NCI-H187 treated with DMSO at 0.1 percent for 48 hours (cell line): ENCODE measurements at places on chromosomes 6 and 20.

GRCh38 chr6:107657755-107658461, 166.2 kb downstream of the SCML4 start:
- no peak for DNase-seq

DNA sequence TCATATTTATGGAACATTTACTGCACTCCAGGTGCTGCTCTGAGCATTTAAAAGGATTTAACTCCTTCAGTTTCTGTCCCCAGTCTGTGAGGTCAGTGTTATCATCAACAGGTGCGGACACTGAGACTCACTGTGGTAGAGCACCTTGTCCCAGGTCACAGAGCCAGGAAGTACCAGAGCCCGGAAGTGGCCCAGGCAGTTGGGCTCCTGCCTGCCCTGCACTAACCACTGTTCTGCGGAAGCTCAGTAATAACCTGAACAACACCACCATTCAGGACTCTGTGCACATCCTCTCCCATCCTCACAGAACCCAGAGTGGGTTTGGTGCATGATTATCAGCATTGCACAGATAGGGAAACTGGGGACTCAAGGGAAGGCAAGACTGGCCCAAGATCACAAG, 16.8 kb upstream of the SIRPG start:
- no peak for DNase-seq

DNA sequence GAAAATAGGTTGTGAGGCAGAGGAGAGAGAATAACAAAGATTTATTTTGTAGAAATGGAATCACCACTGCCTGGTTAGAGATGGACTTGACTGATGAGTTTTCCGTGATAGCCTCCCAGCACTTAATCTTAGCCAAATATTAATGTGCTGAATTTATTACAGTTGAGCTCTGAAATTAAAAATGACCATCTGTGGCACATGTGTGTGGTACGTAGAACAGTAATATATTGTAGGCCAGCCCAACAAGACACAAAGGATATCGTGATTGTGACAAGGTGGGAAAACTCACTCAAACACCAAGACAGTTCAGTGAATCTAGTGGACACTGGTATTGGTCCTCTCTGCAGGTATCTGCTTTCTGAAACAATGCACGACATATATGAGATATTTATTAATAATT, 119.4 kb downstream of the HAO1 start:
- DNase-seq: no peak

DNA sequence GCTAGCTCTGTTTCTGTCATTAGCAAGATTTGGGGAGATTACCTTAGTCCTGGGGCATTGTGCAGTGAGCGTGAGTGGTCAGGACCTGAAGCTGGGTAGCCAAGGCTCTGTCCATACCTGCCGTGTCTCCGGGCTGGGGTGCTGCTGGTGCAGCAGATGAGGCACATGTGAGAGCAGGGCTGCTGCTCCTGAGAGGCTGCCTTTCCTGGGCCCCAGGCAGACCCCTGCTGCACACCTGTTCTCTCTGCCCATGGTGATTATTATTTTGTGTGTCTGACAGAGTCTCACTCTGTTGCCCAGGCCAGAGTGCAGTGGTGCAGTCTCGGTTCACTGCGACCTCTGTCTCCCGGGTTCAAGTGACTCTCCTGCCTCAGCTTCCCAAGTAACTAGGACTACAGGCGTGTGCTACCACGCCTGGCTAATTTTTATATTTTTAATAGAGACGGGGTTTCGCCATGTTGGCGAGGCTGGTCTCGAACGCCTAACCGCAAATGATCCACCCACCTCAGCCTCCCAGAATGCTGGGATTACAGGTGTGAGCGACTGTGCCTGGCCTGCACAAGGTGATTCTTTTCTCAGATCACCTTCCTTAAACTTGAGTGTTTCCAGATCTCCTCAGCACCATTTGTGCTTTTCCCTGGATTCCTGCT, 36.8 kb upstream of the IRF4 start:
- DNase-seq: no peak

DNA sequence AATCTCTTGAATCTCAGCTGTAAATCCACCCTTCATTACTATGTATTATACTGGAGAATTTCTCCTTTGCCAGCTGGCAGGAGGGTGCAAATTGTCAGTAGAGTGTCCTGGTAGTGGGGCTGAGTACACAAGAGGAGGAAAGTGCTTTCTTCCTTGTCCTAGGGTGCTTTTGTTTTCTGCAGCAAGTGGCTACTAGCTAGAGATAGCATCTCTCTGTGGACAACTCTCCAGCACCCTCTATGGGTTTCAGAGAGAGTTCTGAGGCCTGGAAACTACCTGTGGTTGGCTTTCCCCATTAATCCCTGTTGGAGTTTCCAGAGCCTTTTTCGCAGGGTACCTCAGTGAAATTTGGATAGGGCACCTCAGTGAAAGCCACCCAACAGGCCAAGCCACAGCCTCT, 422.5 kb upstream of the RGS17 start:
- DNase-seq: no peak

DNA sequence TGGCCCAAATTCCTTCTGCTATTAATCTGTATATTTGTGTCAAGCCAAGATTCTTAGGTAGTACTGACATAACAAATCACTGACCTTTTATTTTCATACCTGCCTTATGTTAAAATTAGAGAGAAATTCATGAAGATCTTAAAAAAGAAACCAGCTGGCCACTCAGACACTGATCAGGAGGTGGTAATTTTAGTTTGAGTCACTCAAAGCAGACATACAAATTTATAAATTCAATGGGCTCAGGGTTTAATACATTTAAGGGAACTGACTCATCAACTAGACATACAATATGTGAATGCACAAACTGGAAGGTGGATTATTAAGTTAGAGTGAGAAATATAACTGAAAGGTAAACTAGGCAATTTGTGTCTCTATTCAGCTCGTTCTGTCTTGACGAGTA, 711.9 kb upstream of the EYS start:
- DNase-seq: no peak

GRCh38 chr20:25389401-25389857, 1.2 kb downstream of the ABHD12 start:
- DNase-seq: no peak

GRCh38 chr6:52024451-52025068, 62.9 kb downstream of the PKHD1 start:
- DNase-seq: no peak

DNA sequence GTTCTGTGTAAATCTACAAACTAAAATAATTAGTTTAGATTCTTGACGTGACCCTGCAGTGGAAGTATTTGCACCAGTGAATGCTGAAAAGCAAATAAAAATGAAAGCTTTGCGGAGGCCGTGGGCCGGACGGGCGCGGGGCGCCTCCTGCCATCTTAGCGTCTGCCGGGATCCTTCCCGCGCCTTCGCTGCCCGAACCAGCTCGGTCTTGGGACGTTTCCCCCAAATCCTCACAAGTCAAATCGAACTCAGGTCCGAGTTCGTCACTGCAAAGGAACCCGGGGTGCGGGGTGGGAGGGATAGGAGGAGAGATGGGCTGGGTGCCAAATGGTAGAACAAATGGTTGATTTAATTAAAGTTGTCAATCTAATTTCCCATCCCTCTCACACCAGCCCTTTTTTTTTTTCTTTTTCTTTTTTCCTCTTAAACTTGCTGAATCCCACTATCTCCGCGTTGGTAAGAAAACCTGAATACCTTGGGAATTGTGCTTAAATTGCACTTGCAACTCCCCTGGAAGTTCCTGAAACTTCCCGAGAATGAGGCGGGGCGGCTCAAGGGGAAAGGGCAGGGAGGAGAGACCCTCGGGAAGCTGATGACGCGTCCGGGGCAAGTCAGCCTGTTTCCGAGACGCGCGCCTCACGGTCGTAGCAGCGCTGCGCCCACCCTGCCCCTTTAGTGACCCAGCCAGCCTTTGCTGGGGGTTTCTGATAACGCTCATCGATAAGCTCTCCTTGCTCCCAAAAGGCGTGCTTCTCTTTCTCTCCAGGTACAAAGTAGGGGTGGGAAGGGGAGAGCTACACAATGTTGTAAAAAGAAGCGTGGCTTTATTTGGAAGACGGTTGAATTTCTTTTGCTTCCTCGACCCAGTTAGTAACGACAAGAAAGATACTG, 1.8 kb downstream of the GJA1 start:
- DNase-seq: no peak

- no peak for DNase-seq
These were observed 281.3 kb downstream of the BMP7 start for GRCh38 chr20:56985066-56985685.

DNA sequence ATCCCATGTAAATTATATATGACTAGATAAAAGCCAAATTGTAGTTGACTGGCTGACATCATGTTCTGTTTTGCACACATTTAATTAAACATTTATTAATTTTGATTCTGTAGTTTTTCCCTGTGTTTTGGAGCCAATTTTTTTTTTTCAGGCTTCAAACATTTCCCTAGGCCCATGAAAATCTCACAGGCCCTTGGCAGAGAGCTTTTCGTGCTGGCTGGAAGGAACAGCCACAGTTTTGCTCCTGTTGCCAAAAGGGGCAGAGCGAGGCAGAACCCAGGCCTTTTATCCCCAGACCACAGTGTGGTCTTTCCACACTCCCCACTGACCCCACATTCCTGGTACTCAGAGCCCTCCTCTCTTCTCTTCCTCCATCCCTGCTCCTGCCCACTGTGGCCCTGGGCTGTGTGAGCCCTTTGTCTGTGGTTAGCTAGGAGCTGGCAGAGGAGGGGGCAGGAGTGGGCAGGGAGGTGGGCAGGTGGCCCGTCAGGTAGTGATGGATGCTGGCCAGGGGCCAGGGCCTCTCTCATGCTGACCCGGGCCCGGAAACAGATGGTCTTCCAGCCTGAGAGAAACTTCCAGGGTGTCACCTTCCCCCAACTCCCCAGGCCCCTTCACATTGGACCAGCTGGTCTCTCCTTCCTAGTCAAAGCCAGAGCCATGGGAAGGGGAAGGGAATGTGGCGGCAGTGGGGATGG, 19.4 kb upstream of the CCM2L start:
- DNase-seq: no peak

DNA sequence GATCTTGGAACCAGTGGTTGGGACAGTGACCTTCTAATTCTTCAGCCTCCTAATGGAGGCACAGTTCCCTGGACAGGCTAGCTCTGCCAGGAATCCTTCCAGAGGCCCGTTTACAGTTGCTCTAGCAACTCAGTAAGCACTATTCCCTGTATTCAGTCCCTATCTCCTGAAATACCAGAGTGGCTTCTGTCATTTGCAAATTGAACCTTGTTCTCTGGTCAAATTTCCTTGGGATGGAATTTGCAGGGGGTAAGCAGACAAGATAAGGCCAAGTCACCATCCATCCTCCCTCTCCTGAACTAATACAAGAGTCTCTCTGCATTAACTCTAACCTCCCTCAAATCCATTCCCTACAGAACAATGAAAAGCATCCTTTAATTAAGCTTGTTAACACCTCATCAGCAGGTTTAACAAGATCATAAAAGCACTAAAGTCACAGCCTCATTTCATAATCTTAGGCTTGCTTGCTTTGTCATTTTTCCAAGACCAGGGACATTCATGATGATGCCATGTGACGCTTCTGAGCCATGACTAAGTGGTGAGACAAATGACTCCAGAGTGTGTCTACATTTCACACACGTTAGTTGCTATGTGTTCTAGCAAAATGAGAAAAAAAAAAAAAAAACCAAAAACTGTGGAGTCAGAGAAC, 37.1 kb downstream of the SLC22A23 start:
- DNase-seq: no peak

GRCh38 chr6:27237089-27237803, 10.3 kb upstream of the PRSS16 start:
- DNase-seq: no peak

- DNase-seq: no peak
These were observed 135.9 kb downstream of the KHDRBS2 start for GRCh38 chr6:62150048-62150663.

DNA sequence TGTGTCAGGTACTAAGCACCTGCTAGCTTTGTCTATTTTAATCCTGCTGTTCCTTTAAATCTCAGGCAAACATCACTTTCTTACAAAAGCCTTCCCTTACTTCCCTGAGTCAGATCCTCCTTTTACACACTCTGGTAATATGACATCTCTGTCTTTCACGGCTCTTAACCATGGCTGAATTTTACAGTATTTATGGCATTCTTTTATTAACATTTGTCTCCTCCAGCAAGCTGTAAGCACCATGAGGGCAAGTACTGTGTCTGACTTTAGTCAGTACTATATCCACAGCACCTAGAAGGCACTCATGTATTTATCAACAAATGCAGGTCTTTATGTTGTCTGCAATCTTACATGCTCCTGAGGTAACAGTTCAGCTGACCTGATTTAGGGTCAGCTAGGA, 33.7 kb upstream of the HBS1L start:
- DNase-seq: no peak

DNA sequence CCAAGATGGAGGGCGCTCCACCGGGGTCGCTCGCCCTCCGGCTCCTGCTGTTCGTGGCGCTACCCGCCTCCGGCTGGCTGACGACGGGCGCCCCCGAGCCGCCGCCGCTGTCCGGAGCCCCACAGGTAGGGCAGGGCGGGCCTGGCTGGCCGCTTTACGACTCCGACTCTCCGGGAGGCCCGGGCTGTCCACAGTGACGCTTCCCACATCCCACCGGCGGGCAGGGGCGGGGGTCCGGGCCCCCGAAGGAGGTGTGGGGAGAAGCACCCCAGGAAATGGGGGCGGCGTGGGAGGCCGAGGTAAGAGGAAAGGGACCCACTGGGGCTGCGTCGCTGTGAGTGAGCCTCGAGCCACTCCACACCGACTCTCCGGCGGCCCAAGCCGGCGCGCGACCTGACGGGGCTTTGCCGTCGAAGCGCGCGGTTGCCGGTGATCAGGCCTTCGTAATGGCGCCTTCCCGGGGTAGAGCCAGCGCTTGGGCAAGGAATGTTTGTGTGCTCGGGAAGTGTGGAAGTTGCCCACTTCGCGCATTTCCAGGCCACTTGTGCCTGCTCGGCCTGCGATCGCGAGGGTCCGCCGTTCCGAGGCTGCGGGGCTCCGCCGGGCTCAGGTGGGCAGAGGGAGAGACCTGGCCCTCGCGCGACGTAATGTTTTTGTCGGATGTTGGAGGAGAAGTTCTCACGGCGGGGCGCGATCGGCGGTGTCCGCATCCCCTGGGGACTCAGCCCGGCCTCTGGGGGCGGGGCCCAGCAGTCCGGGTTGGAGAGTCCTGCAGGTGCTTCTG, 427 bp downstream of the GINM1 start:
- DNase-seq: no peak

- DNase-seq: no peak
These were observed 43.9 kb upstream of the FAM184A start for GRCh38 chr6:119122336-119122735.

- no peak for DNase-seq
These were observed 60.4 kb downstream of the YTHDF1 start for GRCh38 chr20:63155266-63156165.

DNA sequence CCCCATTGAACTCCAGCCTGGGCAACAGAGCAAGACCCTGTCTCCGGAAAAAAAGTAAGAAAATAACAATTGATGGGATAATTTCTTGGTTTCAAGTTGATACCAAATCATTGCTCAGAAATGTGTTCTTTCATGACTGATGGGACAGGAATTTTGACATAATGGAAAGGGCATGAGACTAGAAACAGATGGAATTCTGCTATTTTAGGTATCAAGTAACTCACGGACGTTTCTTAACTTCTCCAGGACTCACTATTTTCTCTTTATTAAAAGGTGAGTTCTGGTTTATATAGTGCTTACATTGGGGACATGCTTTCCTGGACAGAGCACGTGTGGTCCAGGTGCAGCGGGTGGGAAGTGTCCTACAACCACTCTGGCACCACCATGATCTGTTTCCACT, 6.0 kb upstream of the DSP start:
- DNase-seq: no peak

GRCh38 chr6:167742719-167743303, 83.9 kb upstream of the AFDN start:
- no peak for DNase-seq

GRCh38 chr6:126077810-126078776, 91.8 kb downstream of the TRMT11 start:
- DNase-seq: no peak

GRCh38 chr20:24166123-24166381, 177.5 kb upstream of the GGTLC1 start:
- no peak for DNase-seq

- DNase-seq: no peak
These were observed 34.3 kb downstream of the SAMHD1 start for GRCh38 chr20:36917240-36917639.
